ENCODE measurements at places on chromosomes 1 and 21.
A peak's percentile ranks its signal among the peaks of the same experiment; 100 is the strongest.

- DNase-seq, result no peak
Measured at GRCh38 chr1:89723863-89724262, 90.9 kb downstream of the LRRC8C start.

- no peak for DNase-seq
Measured at GRCh38 chr1:16158993-16159831, 3.3 kb upstream of the EPHA2 start.

DNA sequence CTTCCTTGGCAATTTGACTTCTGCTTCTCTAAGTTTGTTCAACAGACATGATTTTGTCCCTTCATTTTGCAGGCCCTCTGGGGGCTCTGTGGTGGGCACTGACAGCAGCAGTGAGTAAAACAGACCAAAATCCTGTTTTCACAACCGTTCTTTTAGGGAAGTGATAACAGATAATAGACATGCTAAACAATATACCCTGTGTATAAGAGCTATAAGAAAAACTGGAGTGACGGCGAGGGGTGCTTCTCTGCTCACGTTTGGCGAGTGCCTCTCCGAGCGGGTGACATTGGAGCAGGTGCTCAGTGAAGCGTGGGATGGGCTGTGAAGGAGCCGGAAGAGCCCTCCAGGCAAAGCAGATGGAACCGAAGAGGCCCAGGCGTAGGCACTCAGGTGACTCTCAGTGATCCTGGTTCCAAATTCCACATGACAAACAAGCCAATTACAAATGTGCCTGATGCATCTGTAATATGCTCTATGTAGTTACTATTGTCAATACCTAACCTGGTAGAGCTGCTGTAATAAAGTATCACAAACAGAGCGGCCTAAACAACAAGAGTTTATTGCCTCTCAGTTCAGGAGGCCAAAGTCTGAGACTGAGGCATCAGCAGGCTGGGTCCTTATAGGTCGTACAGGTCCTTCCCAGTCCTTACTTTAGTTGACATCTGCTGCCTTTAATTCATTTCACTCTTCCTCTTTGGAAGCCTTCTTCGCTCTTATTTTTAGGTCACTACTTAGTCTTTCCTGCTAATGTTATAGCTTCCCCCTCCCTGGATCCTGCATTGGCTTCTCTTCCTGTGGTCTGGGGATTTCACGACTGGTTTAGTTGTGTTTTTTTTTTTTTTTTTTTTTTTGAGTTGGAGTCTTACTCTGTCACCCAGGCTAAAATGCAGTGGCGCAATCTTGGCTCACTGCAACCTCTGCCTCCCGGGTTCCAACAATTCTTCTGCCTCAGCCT is 20.1 kb downstream of the OR2B11 start:
- DNase-seq, result no peak

- DNase-seq, result no peak
Measured at GRCh38 chr21:44867999-44868700, 5.3 kb downstream of the PTTG1IP start.

DNA sequence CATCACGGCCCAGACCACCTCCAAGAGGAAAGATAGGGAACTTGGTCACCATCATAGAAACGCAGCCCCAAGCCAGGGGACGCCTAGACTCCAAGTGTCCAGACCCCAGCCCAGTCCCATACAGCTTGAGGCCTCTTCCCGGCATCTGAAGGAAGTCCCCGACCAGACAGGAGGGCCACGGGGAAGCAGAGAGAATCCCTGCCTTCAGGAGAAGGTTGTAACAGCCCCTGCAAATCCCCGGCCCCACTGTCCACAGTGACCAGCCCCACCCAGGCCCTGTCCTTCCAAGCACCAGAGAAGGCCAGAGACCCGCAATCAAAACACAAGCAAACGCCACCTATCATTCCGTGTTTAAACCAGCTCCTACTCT is 1.7 kb downstream of the SLC19A1 start:
- peak; percentile 62 for DNase-seq

- DNase-seq, result no peak
Measured at GRCh38 chr1:204487256-204487615, 7.4 kb downstream of the PIK3C2B start.

DNA sequence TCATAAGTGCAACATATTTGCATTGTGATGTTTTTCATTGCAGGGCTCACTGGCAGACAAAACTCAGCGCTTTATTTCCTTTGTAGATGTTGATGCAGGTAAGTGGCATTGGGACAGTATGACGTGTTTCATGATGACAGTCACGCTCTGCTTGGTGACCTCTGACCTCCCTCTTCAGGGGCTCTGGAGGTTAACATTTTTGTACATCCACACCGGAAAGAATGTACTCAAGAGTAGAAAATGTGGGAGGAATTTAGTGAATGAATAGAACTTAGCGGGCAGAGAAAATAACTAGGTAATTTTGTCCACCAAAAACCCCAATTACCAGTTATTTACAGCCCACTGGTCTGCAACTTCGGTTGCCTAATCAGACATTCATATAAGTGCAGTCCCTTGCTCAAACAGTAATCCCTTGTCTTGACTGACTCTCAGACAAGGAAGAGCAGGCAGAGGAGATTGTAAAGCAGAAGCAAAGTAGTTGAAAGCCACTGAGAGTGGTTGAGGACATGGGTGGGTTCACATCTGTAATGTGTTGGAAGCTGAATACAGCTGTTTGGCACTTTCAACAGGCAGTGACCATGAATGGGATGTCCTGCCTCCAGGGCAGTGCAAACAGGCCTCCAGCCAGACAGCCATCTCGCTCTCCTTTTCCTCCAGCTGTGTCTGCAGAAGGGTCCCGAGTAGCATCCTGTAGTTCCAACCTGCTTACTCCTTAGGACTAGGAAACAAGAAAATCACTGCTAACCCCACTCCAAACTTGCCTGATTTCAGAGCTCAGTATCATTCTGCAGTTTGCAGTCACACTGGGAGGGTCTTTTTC is 188.9 kb downstream of the NRIP1 start:
- no peak for DNase-seq

DNA sequence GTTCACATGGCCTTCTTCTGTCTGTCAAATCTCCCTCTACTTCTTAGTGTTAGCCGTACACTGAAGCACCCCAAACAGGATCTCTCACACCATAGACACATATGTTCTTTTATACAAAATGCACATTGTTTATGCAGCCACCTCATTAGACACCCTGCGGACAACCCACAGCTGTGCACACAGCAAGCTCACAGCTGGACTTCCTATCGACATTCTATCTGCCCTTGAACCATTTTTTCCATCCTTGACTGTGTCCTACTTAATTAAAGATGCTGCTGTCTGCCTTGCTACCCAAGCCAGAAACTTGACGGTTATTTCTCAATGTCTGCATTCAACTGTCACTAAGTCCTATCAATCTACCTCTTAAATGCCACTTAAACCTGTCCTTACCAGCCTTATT is 3.2 kb upstream of the ZBTB21 start:
- no peak for DNase-seq
